ENCODE measurements at places on chromosomes 1 and 21. TPM values are rescaled to one million over a fixed set of nuclear protein-coding genes. Genes with fewer than 3 reads are reported as not detected.

Gene OR2T11
- total RNA-seq: not detected

DNA sequence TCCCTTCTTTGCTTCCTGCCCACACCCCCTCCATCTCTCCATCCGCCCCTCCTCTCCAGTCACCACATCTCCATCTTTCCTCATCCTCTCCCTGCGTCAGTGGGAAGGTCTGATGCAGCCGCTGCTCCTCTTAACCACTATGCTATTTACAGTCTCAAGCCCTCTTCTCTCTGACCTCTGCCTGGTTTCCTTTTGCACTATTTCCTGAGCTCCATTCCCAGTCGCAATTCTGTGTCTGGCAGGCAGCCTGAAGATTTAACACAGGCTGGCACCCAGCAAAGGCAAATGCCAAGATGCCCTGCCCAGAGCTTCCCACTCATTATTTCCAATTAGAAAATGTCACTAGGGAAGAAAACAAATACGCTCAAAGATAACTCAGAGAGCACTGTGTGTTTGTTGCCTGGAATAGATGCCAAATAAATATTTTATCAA lies 89.6 kb upstream of the LPGAT1 start:
- peak; percentile 29 for DNase-seq

- peak; percentile 25 for DNase-seq
Measured at GRCh38 chr1:53046930-53047329, 15.1 kb upstream of the PODN start.

DNA sequence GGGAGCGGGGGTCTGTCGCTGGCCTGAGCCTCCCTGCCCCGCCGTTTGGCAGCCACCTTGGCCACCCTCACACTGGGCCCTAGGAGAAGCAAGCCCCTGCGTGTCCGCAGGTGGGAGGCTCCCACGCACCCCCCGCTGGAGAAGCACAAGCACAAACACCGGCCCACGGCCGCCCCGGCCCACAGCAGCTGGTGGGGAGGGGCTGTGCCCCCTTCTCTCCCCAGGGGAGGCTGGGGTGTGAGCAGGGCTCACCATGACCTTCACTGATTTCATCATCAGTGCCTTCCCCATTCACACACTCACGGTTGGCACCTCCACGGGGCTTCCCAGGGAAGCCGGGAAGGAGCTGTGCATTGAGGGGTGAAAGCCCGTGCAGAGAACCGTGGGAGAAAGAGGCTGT lies 7.9 kb downstream of the AGRN start:
- DNase-seq: no peak

DNA sequence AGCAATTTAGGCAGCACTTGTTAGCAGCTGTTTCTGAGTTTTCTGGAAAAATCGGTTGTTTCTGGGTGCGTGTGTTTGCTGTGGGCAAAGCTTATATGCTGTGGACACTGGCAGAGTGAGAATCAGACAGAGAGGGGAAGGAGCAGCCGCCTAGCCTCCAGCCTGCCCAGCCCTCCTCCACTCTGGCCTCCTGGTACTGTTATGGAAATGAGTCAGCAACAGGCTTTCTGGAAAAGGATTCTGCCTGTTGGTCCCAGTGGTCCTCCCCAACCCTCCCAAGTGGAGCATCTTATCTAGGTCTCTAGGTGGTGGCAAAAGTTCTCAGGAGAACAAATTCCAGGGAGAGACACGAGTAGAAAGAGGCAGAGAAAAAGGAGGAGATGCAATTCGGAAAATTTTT lies 42.2 kb upstream of the GOLT1A start:
- DNase-seq: no peak

- DNase-seq: no peak
Measured at GRCh38 chr1:215887627-215888026, 320.5 kb downstream of the KCTD3 start.

DNA sequence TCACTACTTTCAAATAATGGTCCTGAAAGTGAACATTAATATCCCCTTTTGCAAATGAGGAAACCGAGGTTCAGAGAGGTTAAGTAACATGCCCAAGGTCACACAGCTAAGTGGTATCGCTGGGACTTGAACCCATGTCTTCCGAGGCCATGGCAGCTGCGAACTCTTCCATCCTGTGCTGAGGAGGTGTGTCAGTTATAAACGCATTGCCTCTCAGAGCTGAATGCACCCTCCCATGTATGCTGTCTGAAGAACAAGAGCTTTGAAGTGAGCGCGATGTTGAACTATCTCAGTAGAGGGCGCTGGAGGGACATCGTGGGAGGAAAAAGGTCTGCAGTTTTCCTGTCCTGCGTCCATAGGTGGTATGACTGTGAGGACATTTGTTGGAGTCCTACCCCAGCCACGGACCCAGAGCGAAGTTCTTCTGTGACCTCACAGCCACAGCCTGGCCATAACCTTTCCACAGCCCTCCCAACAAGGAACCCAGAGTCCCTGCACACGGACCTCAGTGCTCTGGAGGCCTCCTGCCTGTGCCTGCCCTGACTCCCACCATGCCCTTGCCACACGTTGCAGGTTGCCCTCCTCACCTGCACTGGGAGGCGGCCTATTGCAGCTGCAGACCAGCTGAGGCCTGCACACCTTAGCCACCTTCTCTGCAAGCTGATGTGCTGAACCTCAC lies 7.5 kb downstream of the MYOC start:
- DNase-seq: peak; percentile 97

- DNase-seq: peak; percentile 47
Measured at GRCh38 chr21:32562426-32562825, 22.9 kb downstream of the TCP10L start.

GRCh38 chr1:206540044-206540780 lies 32.9 kb downstream of the RASSF5 start:
- DNase-seq: no peak

Gene ZFP69B
- 1.3 TPM for total RNA-seq

DNA sequence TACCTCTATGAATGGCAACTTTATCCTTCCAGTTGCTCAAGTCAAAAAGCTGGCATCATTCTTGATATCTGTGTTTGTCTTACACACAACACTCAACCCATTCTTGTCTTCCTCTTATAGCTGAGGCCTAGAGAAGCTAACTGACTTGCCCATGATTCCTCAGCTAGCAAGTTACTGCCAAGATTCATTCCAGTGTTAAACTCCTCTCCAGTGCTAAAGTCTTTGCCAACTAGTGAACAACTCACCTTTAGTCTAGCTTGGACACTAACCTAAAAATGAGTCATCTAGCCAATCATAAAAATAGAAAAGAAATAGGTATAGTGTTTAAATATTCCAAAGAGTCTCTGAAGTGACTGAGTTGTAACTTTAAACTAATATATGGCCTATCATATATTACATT lies 45.6 kb upstream of the RGS2 start:
- peak; percentile 12 for DNase-seq

- DNase-seq: no peak
Measured at GRCh38 chr1:185984113-185984836, 250.1 kb downstream of the HMCN1 start.

GRCh38 chr1:42279055-42279454 lies 56.0 kb downstream of the FOXJ3 start:
- DNase-seq: no peak

Gene PDC
- not detected for total RNA-seq

Gene SLC1A7
- total RNA-seq: 3.1 TPM

- DNase-seq: no peak
Measured at GRCh38 chr21:32956061-32956656, 69.6 kb upstream of the OLIG2 start.

DNA sequence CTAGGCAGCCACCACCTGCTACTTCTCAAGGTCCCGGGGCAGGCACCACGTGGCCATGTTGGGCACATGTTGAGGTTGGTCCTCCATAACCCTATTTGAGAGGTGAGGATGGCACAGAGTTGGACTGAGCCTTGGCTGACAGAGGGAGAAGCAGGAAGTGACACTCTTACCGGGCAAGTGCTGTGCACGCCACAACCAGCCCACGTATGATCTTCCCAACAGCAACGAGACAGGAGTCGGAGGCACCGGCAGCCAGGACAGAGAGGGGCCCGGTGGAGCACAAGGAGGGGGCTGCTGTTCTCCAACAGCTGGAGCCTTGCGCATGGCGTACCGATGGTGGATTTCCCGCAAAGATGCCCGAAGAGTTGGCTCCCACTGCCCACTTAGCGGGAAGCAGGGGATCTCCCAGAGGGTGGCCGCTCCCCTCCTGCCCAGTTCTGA lies 3.4 kb downstream of the CLEC20A start:
- DNase-seq: no peak

DNA sequence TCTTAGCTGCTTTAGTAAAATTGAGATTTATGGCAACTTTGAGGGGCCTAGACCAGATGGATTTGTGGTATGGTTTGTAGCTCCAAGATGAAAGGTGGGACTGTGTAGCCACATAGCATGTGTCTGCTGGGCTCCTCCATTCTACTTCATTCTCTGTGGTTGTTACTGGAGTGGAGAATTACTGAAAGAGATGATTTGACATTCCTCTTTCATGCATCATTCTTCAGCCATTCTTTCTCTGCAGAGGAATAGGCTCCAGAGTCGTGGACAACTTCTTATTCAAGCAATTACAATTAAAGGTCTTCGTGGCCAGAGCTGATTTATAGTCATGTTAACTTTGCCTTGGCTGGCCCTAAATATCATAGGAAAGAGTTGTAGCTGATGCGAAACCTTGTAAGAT lies 328.9 kb downstream of the PAPPA2 start:
- no peak for DNase-seq

Gene CRABP2
- 289 TPM for total RNA-seq

GRCh38 chr1:3176028-3176427 lies 107.0 kb downstream of the PRDM16 start:
- DNase-seq: no peak

DNA sequence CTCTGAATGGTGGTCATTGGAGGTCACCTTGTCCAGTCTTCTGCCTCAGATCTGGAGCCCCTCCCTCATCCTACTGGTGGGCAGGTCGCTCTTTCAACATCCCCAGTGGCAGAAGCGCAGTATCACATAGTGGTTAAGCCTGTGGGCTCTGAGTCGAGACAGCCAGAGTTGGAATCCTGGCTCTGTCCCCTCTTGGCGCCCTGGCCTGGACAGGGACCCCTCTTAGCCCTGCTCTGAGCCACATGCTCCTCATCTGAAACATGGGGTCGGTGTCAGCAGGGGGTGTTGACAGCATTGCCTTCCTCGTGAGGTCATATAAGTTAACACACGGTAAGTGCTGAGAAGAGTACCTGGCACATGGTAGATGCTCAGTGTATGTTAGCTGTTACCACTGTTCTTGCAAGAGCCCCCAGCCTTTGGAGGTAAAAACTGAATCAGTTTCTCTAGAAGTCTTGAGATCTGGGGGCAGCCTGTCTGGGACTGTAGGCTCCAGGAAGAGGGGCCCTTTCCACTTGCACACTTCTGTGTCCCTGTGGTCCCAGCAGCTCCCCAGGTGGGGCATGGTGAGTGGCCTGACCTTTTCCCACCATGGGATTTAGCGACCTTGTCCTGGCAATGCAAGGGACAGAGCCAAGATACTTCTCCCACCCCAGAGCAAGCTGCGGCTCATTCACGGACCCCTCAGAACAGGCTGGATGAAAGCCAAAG lies 6.4 kb downstream of the ZC3H12A start:
- DNase-seq: no peak

Gene TEX38
- total RNA-seq: 0.20 TPM

GRCh38 chr1:14786109-14786675 lies 187.7 kb downstream of the KAZN start:
- DNase-seq: no peak
